Femur (tissue), 1 donor: ENCODE measurements at places on chromosomes 12 and 14.

DNA sequence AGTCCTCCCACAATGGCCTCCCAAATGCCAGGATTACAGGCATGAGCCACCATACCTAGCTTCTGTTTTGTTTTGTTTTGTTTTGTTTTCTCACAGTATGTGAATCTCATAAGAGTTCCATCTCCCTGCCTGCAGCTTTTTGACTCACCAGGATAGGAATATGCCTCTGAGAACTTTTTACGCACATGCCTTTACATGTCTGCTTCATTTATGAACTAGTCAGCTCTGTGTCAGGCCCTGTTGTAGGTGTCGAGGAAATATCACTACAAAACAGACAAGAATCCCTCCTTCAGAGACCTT, 89.0 kb downstream of the BORCS5 start:
- no peak for DNase-seq

- DNase-seq, result no peak
These were observed 234.8 kb upstream of the ATP2B1 start for GRCh38 chr12:89943463-89943862.

DNA sequence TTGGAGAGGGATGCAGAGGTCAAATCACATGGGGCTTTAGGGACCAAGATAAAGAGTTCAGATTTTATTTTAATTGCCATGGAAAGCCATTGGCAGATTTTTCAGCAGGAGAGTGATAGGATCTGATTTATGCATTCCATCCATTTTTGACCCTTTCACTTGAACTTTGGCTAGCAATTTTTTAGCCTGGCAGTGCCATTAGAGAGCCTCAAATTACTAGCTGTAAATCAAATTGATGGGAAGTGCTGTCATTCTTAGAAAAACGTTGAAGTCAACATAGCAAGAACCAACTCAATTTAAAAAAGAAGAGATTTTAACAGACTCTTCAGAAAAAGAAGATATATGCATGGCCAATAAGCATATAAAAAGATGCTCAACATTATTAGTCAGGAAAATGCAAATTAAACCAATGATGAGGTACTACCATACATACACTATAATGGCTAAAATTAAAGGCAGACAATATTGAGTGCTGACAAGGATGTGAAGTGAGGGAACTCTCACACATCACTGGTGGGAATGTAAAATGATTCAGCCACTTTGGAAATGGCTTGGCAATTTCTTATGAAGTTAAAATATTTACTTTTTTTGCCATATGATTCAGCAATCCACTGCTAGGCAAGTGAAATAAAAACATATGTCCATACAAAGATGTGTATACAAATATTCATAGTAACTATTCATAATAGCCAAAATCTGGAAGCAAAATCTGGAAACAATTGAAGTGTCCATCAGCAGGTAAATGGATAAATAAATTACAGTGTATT, 89.7 kb downstream of the PTCSC3 start:
- DNase-seq, result no peak

- DNase-seq, result no peak
These were observed 239.7 kb downstream of the BCAT1 start for GRCh38 chr12:24709216-24709615.

DNA sequence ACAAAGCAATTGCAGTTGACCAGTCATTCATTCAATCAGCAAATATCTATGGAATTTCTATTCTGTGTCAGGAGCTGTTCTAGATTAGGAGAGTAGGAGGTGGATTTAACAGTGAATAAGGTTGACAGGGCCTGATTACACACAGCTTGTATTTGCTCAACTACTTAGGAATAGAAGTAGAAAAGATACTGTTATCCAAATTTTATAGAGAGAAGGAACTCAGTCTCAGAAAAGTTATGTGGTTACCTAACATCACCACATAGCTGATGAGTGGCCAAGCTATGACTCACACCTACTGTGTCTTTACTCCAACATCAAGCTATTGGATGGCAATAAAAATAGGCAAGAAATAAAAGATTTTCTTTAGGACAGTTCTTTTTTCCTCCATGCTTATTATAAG, 374.8 kb downstream of the RMST start:
- no peak for DNase-seq

DNA sequence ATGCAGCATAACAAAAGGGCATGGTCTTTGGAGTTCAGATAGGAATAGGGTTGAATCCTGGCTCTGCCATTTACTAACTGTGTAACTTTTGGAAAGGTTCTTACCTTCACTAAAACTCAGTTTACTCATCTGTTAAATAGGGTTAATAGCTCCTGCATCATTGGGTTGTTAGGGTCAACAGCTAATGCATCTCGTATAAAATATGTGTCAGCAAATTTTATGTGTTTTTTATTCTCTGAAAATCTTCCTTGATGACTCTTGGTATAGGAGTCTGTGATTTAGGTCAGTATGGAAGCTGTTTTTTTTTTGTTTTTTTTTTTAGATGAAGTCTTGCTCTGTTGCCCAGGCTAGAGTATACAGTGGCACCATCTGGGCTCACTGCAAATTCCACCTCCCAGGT, 36.1 kb upstream of the SRP54 start:
- no peak for DNase-seq

- no peak for DNase-seq
These were observed 16.7 kb downstream of the ALDH1L2 start for GRCh38 chr12:105067511-105068031.

GRCh38 chr14:99177046-99177655, 94.8 kb downstream of the BCL11B start:
- DNase-seq, result no peak

GRCh38 chr14:104137297-104138097, 890 bp upstream of the KIF26A start:
- peak; percentile 75 for DNase-seq

DNA sequence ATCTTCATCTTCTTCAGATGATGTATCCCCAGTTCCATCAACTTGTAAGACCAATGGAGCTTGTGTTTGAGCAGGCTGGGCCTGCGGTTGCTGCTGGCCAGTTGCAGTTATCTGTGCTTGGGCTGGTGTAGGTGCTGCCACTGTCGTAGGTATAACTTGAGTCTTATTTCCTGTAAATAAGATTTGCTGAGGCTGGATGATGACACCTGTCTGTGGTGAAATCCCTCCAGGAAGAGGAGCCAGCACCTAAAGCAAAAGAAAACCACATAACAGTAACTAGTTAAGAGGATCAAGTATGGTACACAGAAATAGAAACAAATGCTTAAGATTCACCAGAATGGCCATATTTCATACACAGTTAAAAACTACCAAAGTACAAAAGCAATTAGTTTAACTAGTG, 28.2 kb downstream of the GTF2A1 start:
- no peak for DNase-seq

- DNase-seq, result no peak
These were observed 356 bp downstream of the OR4Q2 start for GRCh38 chr14:20002319-20002718.

DNA sequence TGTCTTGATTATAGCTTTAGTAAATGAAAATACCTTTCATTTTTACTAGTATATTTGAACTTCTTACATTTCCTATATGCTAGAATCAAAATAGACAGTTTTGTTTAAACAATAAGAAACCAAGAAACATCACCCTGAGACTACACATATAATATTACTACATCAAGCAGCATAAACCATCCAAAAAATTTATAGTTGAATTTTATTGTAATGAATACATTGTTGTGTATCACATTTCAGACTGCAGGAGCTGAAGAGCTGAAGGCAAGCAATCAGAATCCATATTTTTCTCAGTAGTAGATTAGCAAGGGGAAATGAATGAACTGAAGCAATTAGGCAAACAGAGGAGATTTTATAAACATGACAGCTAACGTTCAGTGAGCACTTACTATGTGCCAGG, 379.2 kb downstream of the BTG1 start:
- DNase-seq, result no peak

DNA sequence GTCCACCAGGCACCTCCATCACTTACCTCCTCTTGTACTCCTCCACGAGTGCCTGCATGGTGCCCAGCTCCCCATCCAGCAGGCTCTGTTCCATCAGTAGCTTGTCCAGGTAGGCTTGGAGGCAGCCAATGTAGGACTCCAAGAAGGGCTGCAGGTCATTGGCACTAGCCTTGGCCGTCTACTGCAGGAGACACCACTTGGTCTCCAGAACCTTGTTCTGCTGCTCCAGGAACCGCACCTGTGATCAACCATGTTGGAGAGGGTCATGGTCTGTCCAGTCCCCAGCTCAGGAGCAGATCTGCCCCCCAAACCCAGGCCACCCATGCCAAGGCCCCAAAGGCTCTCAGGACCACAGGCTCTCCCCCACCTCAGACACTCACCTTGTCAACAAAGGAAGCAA, 23.9 kb downstream of the KRT76 start:
- no peak for DNase-seq

GRCh38 chr12:130280231-130280630, 57.5 kb upstream of the PIWIL1 start:
- DNase-seq, result no peak

DNA sequence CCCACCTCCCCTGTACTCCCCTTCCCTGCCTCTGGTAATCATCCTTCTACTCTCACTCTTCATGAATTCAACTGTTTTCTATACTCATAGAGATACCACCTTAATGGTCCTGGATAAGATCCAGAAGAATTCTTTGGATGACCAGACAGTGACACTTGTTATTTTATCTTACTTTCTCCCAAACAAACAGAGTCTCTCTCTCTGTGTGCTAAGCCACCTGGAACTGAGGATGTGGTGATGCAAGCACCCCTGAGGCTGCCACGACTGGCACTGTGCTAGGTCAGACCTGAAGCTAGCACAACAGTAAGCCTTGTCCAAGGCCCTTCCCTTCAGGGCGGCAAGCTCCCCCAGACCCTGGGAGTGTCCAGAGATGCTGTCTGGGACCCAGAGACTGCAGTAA, 250.2 kb downstream of the C12orf50 start:
- no peak for DNase-seq

- DNase-seq, result no peak
These were observed 9.7 kb upstream of the GLT1D1 start for GRCh38 chr12:128843538-128843937.

GRCh38 chr14:56996721-56997399, 186.6 kb upstream of the OTX2 start:
- no peak for DNase-seq

DNA sequence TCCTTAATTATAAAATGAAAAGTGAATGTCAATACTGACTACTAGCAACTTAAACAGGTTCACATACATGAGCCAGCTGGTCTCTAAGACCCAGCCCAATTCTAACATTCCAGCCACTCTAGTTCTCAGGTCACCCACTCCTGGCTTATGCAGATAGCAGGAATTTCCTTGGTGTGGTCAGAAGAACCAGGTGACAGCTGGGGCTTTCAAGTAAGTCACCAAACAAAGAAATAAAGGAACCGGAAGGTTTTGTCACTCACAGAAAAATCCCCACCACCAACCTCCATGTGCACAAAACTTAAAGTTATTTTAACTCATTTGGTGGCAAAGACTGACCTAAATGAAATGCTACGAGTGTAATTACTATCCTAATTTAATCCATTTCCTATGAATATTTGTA, 129.6 kb upstream of the CDKN3 start:
- no peak for DNase-seq

GRCh38 chr12:570921-571794, 92.1 kb downstream of the NINJ2 start:
- peak; percentile 79 for DNase-seq

- no peak for DNase-seq
These were observed 15.4 kb upstream of the PPP1R1A start for GRCh38 chr12:54603872-54604271.

DNA sequence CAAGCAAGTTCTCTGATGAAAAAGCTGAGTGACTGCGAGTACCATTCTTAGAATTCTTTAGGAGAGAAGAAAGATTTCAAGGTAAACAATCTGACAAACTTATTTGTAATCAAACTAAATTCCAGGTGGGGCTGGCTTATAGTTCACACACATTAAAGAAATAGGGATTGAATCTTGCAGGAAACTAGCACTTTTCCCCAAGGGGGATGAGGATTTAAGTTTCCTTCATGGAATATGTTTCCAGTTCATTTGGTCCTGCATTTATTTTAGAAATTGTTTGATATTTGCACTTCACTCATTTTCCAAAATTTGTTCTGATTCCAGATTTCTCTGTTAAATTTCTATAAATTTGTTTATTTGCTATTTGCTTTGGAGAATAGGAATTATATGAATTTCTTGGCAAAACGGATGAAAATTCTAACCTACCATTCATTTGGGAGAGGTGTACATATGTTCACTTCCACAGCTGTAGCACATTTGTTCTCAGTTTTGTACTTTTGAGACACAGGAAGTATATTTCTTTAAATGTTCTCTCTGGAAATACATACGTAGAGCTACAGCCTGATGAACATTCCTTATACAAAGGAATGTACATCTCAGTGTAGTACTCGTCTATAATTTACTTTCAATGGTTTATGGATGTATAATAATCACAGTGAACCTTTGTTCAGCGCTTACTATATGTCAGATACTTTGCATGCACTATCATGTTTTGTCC, 145.5 kb downstream of the AKAP6 start:
- no peak for DNase-seq

- DNase-seq, result no peak
These were observed 37.6 kb downstream of the BCL11B start for GRCh38 chr14:99234355-99234754.

DNA sequence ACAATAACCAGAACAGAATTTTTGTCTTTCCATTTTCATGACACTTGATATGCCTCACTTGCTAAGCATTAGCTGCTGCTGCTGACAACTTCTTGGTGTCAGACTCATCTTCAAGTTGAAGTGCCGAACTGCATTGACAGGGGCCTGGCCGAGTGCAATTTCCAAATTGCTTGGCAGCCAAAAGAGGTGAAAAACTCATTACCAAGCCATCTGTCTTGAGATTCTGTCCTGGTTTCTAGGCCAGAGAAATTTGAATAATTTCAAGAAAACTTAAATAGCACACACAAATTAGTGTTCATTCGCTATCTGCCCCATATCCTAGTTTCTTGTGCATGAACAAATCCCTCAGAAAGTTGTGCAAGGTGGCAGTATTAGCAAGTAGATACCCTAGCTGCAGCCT, 165.3 kb upstream of the RASSF8 start:
- no peak for DNase-seq

- DNase-seq, result no peak
These were observed 118.1 kb upstream of the SLC38A2 start for GRCh38 chr12:46490635-46491034.

- no peak for DNase-seq
These were observed 14.7 kb downstream of the PTPRO start for GRCh38 chr12:15336768-15337553.

- DNase-seq, result peak; percentile 60
These were observed 31.4 kb downstream of the SSPN start for GRCh38 chr12:26226629-26227360.

DNA sequence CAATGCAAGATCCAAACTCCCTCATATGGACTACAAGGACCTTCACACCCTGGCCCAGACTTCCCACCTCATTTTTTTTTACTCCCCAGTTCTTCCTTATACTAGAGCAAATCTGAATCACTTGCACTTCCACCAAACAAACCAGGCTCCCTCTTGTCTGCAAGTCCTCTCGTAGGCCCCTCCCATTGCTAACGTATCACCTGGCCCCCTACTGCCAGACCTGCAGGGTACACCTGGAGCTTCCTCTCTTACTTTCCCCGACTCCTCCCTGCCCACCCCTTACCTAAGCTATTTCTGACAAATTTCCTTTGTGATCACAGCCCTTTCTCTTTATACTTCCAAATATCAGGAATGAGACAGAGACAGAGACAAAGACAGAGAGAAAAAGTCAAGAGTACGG, 463.9 kb downstream of the GALC start:
- no peak for DNase-seq

- peak; percentile 72 for DNase-seq
These were observed 4.4 kb downstream of the SUSD6 start for GRCh38 chr14:69615496-69616407.

- no peak for DNase-seq
These were observed 58.3 kb downstream of the GALNT16 start for GRCh38 chr14:69318241-69318640.

- DNase-seq, result no peak
These were observed 71.3 kb upstream of the DDX11 start for GRCh38 chr12:31002361-31002725.
